ENCODE measurements at places on chromosomes 5 and 9. TPM values are rescaled to one million over a fixed set of nuclear protein-coding genes. Genes with fewer than 3 reads are reported as not detected.

DNA sequence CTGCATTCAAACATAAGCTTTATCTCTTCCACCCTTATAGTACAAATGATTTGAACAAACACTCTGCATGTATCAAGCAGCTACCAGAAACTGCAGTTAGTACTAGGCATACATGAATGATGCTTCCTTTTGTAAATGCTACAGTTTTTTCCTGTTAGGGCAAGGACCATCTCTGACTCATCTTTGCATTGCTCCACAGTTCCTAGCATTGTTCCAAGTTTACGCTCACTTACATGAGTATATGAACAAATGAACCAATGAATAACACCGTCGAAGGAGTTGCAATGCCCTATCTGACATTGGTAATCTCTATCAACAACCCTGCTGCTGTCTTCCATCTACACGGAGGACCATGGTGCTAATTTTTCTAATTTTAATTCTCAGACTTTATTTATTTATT, 2.1 kb upstream of the ALDH7A1 start:
- DNase-seq = no peak
- H3K4me3 ChIP-seq = no peak overlapping the region
- H3K36me3 ChIP-seq = peaks cover 2% of the 10 kb centered on the region
- H3K27ac ChIP-seq = no peak overlapping the region

Gene C5orf58
- not detected for total RNA-seq

GRCh38 chr5:150946351-150946905, 41.6 kb upstream of the ZNF300 start:
- peak overlapping the region; percentile 10 for H3K27ac ChIP-seq
- no peak for DNase-seq
- peaks cover 2% of the 10 kb centered on the region for H3K4me1 ChIP-seq
- H3K27me3 ChIP-seq = peaks cover 4% of the 10 kb centered on the region
- peaks cover 4% of the 10 kb centered on the region for H3K36me3 ChIP-seq
- no peak overlapping the region for H3K4me3 ChIP-seq

- H3K27me3 ChIP-seq = peaks cover 30% of the 10 kb centered on the region
- no peak overlapping the region for H3K27ac ChIP-seq
- DNase-seq = no peak
- H3K36me3 ChIP-seq = no peaks in the 10 kb centered on the region
- H3K4me3 ChIP-seq = no peak overlapping the region
These were observed 35.9 kb upstream of the FBP1 start for GRCh38 chr9:94675008-94675881.

Gene GAS1
- 0.68 TPM for total RNA-seq

Gene IFNA21
- total RNA-seq = not detected

Measured in activated naive CD8-positive, alpha-beta T cell treated with anti-CD3 and anti-CD28 coated beads, Interleukin-2, amount 10 ng/mL, durations not matched to agents 7 days and 5 days (primary cell).